ENCODE measurements at places on chromosomes 1 and 21.

- DNase-seq = no peak
Observed at GRCh38 chr1:245240648-245241165, 85.9 kb downstream of the KIF26B start.

- no peak for DNase-seq
Observed at GRCh38 chr1:23651069-23651808, 40.4 kb upstream of the RPL11 start.

DNA sequence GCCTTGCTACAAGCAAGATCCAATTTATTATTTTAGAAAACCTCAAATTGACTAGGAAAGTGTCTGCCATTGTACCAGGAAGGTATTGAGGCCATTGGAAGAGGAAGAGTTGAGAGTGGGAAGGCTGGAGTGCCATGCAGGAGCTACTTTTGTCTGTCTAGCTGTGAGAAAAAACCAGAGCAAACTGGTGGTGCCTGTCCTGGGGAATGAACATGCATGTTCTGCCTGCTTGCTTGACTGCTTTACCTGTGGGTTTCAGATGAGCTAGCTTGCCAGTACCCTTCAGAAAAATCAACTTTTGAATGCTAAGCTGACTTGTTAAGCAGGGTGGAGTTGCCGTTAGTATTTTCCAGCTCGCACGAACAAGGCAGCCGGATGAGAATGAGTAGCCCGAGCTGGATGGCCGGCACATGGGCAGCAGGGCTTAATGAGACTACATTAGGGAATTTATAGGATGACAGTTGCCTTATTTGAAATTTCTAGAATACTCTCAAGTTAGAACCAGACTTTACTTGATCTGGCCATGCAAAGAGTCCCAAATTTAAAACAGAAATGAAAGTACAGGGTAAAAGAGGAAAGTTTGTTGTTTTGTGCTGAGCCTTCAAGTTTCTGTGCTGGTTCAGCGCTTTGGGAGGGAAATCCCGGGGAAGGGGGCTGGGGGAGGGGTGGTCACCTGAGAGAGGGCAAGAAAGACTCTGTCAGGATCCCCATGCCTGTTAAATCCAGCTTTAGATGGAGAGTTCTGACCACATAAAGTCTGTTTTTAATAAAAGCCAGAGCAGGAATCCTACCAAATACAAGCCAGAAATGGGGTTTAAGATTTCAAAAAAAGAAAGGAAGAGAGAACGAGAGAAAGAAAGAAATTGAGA lies 29.6 kb upstream of the C1orf105 start:
- no peak for DNase-seq

DNA sequence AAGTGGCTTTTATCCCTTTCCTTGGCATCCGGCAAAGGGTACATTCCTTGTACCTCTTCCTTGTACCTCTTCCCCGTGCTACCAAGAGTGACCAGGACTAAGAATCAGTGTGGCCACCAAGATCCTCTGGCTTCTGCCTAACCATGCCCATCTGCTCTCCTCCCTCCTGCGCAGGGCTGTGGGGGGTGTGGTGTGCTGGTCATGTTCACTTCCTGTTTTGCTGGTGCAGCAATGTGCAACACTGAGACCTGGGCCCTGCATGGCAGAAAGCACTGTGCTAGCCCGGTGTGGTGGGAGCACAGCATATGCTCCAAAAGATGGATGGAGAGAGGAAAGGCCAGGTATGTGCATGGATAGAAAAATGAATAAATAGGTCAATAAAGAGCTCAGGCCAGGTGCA lies 33.3 kb upstream of the TENT5C start:
- DNase-seq = no peak

- no peak for DNase-seq
Observed at GRCh38 chr1:79353224-79353623, 346.7 kb upstream of the ADGRL4 start.

DNA sequence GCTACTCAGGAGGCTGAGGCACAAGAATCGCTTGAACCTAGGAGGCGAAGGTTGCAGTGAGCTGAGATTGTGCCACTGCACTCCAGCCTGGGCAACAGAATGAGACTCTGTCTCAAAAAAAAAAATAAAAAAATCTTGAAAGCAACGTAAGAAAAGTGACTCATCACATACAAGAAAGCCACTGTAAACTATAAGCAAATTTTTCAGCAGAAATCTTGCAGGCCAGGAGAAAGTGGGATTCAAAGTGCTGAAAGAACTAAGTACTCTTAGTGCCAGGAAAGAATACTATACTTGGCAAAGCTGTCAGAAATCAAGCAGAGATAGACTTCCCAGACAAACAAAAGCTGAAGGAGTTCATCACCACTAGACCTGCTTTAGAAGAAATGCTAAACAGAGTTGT lies 4.4 kb upstream of the HMGN1 start:
- no peak for DNase-seq

GRCh38 chr1:9767964-9768668 lies 55.6 kb downstream of the CLSTN1 start:
- no peak for DNase-seq

DNA sequence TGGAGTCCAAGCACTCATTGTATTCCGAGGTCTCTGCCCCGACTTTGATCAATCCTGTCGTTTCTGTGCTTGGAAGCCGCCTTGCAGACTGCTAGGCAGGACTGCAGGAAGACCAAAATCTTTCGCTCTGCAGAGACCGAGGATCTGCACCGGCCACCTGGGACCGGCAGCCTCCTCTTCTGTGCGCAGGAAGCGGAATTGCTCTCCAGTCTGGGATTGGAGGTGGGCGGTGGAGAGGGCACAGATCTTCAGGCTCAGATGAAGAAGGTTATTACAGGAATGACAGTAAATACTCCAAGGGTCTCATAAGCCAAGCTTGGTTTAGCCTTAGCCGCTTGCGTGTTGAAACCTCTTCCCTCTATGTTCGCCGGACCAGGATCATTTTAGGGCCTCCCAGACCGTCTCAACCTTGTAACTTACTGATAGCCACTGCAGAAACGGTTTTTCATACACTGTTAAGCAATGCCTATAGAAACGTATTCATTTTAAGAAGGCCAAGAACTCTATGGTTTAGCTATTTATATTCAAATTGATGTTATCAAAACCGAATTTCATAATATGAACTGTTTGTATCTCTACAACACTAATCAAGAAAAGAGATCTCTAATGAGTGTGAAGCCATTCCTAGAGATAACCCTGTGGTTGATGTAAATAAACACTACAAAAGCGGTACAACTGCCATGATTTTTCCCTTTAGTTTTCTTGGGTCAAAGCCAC lies 1.1 kb downstream of the MIA3 start:
- DNase-seq = no peak

DNA sequence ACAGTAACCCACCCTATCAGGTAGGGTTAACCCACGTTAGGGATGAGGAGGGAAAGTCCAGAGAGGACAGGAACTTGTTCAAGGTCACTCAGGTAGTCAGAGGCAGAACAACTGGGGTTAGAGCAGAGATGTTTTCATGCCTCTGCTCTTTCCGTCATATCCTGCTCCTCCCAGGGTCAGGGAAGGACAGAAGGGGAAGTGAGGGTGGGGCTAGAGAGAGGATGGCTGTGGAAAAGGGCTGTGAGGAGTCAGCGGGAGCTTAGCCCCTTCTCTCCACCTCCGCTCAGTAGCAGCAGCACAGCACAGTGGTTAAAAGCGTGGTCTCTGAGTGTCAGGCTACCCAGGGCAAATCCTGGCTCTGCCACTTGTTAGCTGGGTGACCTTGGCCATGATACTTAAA lies 36.5 kb downstream of the DDX20 start:
- DNase-seq = no peak

- no peak for DNase-seq
Observed at GRCh38 chr1:182877842-182878241, 38.7 kb downstream of the DHX9 start.

DNA sequence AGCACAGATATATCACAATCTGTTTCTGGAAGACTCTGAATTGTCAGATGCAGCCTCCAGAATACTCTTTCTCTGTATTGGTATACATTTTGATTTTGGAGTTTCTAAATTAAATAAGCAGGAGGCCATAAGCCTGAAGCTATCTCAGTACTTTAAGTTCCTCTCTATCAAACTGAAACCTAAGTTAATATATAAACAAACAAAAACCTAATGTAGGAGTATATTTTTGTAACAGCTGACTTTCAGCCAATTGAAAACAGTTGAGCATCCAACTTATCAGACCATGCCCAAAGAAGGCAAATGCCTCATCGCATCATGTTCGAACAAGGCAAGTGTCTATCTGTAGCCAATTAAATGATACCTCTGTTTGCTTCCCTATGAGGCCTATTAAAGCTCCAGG lies 1054.4 kb downstream of the AMY1C start:
- DNase-seq = no peak

GRCh38 chr1:242425232-242425631 lies 99.3 kb downstream of the PLD5 start:
- DNase-seq = no peak

- no peak for DNase-seq
Observed at GRCh38 chr1:205601205-205601604, 30.6 kb downstream of the ELK4 start.

GRCh38 chr1:116847688-116848531 lies 61.8 kb upstream of the PTGFRN start:
- DNase-seq = no peak

DNA sequence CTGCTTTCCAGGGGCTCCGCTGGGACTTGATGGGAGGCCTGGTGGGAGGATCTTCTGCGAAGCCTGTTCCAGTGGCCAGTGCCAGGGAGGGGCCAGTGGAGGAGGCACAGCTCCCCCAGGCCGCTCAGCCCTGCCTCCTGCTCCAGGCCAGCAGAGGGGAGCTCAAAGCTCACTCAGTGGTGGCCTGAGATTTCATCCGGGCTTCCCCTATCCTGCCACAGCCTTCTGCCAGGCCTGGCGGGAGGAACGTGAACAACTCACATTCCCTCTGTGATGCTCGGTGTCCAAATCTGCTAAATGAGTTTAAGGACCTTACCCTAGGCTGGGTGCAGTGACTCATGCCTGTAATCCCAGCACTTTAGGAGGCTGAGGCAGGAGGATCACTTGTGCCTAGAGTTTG lies 3.3 kb downstream of the CLCNKB start:
- DNase-seq = no peak

GRCh38 chr21:26850116-26850643 lies 5.0 kb upstream of the ADAMTS1 start:
- no peak for DNase-seq

- DNase-seq = no peak
Observed at GRCh38 chr1:117883616-117884015, 45.8 kb downstream of the GDAP2 start.

DNA sequence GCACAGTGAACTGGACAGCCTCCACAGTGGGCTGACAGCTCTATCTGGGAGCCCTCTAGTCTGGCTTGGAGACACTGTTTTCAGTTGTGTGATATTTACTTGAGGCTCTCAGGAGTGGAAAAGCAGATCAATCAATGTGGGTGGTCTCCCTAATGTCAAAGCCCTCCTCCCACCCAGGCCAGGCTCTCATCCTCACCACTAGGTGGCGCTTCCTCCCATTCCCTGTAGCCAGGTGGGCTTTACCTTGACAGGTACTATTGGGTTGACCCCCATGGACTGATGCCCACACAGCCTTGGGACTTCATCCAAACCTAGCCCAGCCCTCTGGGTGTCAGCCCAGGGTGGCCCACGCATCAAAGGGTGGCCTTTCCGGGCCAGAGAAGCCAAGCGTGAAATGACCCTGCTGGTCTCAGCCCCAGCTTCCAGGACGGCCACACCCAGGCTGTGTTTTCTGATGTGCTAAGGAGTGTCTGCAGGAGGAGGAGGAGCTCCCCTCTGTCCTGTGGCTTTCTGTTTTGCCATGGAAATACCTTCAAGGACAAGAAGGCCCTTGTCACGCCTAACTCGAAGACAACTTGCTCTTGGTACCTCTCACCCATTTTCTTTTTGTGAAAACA lies 54.0 kb downstream of the CLIC6 start:
- no peak for DNase-seq

DNA sequence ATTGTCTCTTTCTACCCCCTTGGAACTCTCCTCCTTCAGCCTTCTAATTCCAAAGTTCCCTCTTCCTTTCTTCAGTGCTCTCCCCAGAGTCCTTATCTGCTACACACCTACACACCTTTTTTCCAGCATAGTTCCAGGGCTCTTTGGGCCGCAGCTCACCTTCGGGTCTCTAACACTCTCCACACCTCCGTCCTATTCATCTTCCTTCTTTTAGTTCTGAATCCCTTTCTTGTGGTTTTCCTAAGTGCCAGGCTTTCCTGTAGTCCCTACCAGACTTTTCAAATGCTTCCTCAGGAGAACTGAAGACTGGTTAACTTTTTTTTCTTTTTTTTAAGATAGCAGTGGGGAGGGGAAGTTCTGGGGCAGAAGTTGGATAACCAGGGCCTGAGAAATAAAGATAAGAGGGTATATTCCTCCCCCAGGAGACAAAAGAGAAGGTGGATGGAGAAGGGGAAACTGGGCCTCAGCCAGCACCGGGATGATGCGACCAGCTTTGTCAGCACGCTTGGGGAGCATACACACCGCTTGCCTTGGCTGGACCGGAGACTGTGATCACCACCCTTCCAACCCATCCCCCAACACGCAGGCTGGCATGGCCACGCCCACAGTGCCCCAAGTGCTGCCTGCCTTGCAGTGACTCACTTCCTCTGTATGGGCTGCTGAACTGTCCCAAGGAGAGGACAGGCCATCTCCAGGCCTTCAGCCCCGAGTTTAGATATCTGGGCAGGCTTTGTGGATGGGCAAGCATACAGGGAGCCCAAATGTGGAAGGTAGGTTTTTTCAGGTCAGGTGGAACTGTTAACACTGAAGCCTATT lies 2.5 kb upstream of the CERS2 start:
- DNase-seq = peak; percentile 60

DNA sequence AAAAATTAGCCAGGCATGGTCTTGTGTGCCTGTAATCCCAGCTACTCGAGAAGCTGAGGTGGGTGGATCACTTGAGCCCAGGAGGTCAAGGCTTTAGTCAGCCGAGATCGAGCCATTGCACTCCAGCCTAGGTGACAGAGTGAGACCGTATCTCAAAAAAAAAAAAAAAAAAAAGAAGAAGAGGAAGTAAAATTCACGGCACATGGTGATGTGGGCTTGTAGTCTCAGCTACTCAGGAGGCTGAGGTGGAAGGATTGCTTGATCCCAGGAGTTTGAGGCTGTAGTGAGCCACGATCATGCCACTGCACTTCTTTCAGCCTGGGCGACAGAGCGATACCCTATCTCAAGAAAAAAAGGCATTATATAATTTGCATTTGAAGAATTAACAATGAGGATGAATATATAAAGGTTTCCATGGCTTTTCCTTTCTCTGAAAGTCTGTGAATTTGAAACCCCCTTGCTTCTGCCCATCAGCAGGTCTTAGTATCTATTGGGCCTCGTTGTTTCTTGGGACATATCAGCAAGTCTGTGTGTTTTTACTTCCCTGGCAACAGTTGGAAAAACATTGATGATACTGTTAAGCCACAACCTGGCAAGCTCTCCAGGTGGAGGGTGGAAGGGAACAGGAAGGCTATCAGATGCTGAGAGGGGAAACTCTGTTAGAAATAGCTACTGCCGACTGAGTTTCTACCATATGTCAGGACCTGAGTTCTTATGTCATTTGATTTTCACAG lies 4.6 kb upstream of the PLA2G2D start:
- no peak for DNase-seq

DNA sequence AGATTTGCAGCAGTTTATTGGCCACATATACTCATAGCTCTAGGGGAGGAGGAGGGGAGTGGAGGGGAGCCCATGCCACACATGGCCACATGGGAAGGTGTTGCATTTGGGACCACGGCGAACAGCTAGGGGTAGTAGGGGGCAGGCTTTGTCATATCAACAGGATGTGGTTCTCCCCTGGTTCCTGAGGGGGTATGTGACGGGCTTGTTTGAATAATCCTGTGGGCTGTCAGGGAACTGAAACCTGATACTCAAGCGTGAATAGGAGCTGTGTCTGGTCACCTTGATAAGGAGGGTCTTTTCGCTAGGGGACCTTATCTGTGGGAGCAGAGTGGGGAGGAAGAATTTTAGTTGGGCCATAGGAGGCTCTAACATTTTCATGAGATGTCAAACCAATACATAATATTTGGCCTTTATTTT lies 264.7 kb downstream of the CTH start:
- DNase-seq = no peak

GRCh38 chr21:15065392-15066122 lies 757 bp upstream of the NRIP1 start:
- DNase-seq = peak; percentile 65
